NCI-H526 treated with DMSO at 0.1 percent for 48 hours (cell line): ENCODE measurements at places on chromosomes 3 and 15.

DNA sequence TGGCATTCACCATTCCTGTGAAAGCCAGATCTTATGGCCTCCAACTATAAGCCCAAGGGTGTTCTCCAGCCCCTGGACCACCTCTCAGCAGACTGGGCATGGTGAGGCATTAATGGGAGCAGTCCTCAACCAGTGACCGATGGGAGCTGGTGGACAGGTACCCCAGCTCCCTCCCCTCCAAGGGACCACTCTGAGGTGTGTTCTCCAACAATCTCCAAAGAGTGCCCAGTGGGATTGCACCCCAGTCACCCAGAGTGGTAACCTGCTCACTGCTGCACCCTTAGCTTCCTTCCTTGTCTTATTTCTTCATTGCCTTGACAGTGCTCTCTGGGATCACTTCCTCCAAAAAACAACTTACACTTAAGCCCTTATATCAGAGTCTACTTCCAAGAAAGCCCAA lies 8.2 kb upstream of the ITGA11 start:
- DNase-seq: no peak

DNA sequence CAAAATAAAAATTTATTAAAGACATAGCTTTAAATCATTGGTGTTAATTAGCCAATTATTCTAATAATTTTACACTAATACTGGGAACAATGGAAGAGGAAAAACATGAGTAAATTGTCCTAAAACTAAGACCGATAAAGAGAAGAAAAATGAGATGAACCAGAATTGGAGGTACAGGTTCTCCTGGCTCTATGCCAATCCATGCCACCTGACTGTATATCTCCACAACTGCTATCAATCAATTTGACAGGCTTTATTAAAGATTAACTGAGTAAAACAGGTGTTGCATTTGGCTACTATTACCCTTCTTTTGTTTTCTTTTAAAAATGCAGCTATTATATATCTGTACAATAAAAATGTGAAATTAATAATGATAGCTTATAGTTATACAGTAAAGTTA lies 850.0 kb downstream of the CADM2 start:
- DNase-seq: no peak

- no peak for DNase-seq
Measured at GRCh38 chr3:15977598-15978232, 179.9 kb upstream of the ANKRD28 start.

DNA sequence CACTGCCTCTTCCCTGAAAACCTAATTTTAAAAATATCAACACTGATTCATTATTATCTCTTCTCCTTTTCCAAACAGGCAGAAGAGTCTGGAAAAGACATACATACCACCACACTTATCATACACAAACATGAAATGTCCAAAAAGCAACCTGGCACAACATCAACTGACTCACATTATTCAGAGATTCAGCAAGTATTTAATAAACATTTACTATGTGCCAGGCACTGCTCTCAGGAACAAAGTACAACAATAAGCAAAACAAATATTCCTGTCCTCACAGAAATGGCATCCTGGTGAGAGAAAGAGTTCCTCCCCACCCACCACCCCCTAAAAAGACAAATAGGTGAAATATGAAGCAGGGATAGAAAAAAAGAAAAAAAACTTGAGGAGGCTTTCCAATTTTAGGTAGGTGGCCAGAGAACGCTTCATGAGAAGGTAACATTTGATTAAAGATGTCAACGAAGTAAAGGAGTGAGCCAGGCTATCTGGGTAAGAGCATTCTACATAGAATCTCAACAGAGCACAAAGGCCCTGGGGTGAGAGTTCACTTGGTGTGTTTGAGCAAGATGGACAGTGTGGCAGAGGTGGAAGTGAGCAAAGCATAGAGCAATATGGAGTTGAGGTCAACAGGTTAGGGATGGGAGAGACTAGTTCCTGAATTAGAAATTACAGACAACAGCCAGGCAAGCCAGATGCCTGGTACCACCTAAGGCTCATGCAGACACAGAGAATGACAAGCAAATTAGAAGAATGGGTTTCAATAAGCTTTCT lies 141.7 kb downstream of the OSBPL10 start:
- no peak for DNase-seq

DNA sequence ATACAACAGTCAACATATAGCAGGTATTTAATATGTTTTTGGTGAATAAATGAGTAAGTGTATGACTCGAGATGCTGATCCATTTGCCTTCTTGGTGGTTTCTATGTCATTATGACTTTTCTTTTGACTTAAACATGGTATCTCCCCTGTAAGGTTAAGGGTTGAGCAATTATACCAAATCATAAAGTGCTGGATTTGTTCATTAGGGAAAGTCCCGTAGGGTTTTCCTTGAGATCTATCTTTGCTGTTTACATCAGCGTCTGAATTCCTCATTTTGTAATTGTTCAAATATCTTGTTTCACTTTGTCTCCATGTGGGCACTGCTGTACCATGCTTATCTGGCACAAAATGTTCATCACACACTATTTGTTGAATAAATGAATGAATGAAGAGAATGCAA lies 562.6 kb downstream of the EDEM1 start:
- no peak for DNase-seq

DNA sequence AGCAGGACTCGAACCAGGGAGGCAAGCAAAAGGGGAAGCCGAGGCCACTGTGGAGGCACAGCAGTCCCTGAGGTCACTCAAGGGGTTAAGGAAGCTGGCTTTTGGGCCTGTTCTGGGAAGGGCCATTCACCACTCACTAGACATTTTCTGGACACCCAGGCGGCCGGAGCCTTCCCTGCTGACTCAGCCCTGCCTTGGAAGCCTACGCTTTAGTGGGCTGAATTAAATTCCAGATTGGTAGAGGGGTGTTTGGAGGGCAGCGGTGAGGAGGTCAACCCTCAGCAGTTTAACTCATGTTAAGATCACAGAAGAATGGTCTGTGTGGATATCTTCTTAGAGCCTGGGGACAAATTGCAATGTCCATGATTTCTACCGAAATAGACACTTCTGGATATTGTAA lies 152.8 kb downstream of the GABRG3 start:
- DNase-seq: no peak

DNA sequence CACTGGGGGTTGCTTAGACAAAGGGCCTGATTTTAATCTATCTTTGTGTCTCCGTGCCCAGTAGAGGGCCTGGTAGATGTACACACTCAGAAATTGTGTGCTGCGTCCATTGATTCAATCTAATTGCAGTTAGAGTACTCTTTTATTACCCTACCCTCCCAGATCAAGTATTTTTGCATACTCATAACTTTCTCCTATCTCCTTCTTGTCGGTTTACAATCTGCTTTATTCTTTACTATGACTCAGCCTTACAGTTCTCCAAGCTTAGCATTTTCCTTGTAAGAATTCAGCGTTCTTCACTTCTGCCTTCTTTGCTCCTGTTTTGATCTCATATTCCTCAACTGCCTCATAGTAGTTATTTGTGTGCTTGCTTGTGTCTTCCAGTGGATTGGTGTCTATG lies 124.5 kb upstream of the ARRDC4 start:
- DNase-seq: no peak

DNA sequence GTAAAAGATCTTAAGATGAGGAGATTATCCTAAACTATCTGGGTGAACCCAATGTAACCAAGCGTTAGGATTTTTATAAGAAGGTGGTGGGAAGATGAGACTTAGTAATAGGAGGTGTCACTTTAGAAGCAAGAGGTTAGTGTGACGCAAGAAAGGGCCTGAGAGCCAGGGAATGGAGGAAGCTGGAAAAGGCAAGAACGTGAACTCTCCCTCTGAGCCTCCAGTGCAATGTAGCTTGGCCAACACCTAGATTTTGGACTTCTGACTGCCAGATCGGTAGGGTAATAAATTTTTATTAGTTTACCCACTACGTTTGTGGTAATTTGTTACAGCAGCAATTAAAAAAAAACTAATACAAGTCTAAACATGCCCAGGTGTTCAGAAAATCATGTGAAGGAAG lies 20.8 kb upstream of the CNTN6 start:
- no peak for DNase-seq

- DNase-seq: no peak
Measured at GRCh38 chr3:42425736-42426407, 15.5 kb upstream of the LYZL4 start.

GRCh38 chr3:122324871-122325323 lies at the start of gene CSTA:
TSS of gene CSTA (plus strand) at chr3:122325248. CDS start at chr3:122325293, 45 bp downstream.
- DNase-seq: no peak

- DNase-seq: no peak
Measured at GRCh38 chr3:69763458-69763857, 24.2 kb downstream of the MITF start.

DNA sequence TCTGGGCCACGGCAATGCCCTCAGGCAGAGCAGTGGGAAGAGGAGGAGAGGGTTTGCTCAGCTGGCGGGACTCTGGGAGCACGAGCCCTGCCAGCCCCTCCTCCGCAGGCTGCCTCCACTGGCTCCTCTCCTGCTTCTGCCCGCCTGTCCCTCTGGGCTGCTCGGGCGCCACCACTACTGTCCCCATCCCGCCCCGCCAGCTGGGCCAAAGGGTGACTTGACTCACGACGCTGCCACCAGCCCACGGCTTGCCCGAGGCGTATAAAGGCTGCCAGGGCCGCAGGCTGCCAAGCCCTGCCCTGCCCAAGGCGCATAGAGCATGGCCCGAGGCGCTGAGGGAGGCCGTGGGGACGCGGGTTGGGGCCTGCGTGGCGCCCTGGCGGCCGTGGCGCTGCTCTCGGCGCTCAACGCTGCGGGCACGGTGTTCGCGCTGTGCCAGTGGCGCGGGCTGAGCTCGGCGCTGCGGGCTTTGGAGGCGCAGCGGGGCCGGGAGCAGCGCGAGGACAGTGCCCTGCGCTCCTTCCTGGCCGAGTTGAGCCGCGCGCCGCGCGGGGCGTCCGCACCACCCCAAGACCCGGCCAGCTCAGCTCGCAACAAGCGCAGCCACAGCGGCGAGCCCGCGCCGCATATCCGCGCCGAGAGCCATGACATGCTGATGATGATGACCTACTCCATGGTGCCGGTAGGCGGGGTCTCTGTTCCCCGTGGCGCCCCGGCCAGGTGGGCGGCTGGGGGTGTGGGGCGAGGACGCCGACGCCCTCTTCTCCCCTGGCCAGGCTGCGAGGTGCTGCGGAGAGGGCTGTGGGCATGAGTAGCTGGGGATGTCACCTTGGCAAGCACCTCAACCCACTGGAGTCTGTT lies at the start of gene GLDN:
Gene GLDN, plus strand, starts transcription at position 290 of the 861 bp plus-strand sequence. Its CDS starts 30 bp downstream, at position 320.
- DNase-seq: peak; percentile 34

GRCh38 chr3:183662099-183662498 lies 26.7 kb downstream of the KLHL24 start:
- no peak for DNase-seq

GRCh38 chr3:115616461-115616860 lies 6.8 kb upstream of the GAP43 start:
- DNase-seq: no peak

GRCh38 chr3:166582236-166582635 lies 745.0 kb upstream of the BCHE start:
- no peak for DNase-seq

- DNase-seq: no peak
Measured at GRCh38 chr15:96020133-96020532, 310.4 kb upstream of the NR2F2 start.

DNA sequence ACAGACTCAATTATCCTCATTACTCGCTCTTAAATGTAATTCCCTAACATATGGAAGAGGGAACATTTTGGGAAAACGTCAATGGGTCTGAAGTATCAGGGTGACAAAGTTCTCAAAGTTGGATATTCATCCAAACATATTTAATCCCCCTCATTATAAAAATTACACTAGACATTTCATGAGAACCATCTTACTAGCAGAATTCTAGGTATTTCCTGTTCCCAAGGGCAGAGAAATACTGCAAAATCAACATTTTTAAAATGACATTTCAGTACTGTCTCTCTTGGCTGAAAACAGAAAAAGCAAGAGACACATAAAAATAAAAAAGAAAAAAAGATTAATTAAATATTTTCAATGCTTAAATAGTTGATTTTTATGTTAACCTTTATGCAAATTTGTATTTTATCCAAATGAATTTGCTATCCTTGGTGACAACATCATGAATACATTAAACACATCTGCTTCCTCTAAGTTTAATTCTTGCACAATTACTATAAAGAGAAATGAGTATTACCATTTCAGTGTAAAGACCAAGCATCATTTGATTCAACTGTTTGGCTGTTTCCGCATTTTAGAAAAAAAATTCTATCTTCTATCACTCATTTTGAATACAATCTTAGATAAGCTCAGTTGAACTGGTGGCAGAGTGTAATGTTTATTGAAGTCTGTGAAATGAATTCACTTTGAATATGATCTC lies 114.8 kb upstream of the COL8A1 start:
- DNase-seq: no peak

GRCh38 chr3:12966847-12967605 lies 106.2 kb downstream of the IQSEC1 start:
- no peak for DNase-seq

DNA sequence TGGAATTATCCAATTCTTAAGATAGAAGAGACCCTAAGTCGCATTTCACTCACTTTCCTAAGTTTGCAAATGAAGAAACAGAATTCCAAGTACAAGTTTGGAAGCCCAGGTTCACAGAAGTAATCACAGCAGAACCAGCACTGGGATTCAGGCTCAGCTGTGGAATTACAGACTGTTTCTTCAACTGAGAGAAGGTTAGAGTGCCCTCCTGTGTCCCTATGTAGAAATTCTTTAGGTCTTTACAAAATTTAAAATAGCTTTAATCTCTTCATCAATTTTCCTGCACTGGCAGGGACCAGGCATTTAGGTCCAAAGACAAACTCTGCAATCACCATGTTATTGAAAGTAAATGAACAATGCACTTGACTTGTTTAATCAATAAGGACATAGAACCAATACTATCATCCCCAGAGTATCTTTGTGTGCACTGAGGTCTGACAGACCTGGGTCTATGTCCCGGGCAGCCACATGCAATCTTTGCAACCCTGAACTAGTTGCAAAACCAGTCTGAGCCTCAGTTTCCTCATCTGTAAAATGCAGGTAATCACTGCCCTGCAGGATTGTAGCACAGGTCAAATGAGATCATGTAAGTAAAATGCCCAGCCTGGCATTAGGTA lies 96.3 kb upstream of the ZBED2 start:
- peak; percentile 13 for DNase-seq

- DNase-seq: no peak
Measured at GRCh38 chr3:128163432-128163831, 10.2 kb downstream of the EEFSEC start.

- DNase-seq: no peak
Measured at GRCh38 chr3:177529071-177529550, 331.8 kb upstream of the TBL1XR1 start.

GRCh38 chr3:16033889-16034687 lies 140.4 kb upstream of the GALNT15 start:
- no peak for DNase-seq
